ENCODE measurements at places on chromosomes 7 and 10.

GRCh38 chr7:99762680-99763327, 21.2 kb downstream of the CYP3A4 start:
- no peak for DNase-seq

GRCh38 chr10:58440484-58440883, 55.3 kb downstream of the TFAM start:
- no peak for DNase-seq

DNA sequence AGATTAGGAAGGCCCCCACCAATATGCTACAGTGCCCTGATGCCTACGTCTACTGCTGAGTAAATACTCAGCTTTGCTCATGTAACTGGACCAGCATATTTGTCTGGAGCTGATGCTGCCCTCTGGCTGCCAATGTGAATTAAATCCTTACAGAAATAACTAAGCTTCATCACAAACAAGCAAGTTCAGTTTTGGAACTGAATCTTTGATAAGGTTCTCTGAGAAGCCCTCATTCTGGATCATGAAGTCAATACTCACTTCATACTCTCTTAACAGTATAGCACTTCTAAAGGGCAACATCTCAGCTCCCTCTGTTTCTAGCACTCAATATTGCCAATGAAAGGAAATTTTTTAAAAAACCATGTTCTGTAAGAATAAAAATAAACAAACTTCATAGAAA, 246.7 kb downstream of the ETV1 start:
- peak; percentile 41 for DNase-seq

DNA sequence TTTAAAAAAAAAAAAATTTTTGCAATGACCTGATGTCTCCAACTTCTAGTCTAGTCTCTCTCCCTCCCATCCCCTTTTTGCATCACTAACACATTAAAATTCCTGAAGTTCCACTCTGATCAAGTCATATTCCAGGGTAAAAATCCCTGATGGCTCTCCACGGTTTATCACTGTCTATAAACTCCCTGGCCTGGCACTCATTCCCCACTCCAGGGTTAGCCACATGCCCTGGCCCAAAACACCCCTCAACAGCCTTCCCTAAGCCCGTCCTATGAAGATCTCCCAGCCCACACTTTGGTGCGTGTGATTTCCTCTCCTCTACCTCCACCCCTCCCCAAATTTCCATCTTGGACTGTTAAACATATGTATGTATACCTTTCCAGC, 125.4 kb downstream of the JAZF1 start:
- no peak for DNase-seq

DNA sequence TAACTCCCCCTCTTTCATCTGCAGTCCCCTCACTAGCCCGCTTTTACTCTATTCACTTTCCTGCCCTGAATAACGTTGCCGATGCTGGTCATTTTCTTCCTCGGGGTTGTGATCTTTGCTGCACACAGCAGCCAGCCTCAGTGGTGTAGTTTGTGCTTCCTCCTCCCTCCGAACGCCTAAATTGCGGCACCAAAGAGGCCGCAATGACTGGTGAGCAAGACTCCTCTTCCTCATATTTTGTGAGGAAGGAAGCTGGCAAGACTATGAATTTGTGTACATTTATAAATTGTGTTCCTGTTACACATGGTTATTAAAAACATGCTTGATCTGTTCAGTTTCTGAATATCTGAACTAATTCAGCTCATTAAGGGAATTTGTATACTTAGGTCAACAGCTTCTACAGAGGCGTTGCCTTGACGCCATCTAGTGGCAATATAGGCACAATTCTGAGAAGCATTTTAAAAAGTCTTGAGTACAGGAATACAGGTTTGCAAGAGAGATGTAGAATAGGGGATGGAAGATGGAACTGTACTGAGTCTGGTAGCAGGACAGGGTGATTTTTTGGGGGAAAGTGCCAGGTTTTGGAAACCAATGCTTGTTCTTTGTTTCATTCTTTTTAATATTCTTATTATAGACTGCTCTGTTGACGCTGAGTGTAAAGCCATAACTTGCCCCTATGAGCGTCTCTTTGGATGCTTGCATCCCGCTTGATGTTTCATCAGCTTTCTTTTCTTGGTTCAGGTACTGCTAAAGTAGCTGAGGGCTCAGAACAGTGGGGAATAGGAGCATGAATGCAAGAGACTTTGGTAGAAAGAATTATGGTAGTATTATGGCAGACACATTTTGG, 4.1 kb upstream of the TAS2R5 start:
- DNase-seq = peak; percentile 54

GRCh38 chr10:10644008-10644646, 373.5 kb upstream of the CELF2 start:
- DNase-seq = peak; percentile 28

DNA sequence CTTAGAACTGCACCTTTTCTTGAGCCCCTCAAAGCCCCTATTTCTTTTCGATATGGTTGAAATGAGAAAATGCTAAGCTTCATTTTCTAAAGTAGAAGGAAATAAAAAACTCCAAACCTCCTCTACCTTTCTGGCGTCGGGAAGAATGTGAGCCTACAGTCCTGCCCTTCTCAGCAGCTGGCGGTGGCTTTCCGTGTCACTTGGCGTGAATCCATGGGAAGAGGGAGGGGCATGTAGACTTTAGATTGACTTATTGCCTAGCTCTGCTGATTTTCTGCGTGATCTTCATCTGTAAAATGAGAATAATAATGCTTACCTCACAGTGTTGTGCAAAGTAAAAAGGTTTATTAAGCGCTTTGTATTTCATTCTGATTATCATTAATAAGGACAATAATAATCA, 35.0 kb downstream of the PRR15 start:
- DNase-seq = peak; percentile 16

DNA sequence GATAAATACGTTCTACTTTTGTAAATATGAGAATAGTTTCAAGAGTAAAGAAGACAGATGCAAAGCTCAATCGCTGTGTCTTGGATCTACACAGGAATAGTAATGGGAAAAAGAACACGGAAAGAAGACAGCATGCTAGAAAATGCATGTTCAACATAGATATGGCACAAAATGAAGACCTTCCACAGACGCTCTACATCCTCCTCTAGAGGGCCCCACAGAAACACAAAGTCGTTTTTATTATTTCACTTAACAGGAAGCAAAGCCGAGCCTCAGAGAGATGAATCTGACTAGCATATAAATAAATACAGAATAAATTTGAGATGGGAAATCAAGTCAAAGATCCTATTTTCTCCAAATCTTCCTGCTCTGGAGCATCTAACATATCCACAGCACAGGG, 292.6 kb downstream of the PARD3 start:
- DNase-seq = no peak

GRCh38 chr10:77004917-77005564, 632.6 kb downstream of the KCNMA1 start:
- peak; percentile 21 for DNase-seq

- DNase-seq = no peak
Measured at GRCh38 chr10:84217746-84218145, 7.6 kb downstream of the LRIT2 start.

- no peak for DNase-seq
Measured at GRCh38 chr7:1539181-1539881, 8.8 kb downstream of the MAFK start.

- no peak for DNase-seq
Measured at GRCh38 chr7:42735081-42735480, 176.8 kb downstream of the C7orf25 start.

Data from NCI-H345 (cell line).